Activated CD4-positive, alpha-beta T cell treated with anti-CD3 and anti-CD28 coated beads for 48 hours (primary cell): ENCODE measurements at places on chromosomes 7 and 10.

DNA sequence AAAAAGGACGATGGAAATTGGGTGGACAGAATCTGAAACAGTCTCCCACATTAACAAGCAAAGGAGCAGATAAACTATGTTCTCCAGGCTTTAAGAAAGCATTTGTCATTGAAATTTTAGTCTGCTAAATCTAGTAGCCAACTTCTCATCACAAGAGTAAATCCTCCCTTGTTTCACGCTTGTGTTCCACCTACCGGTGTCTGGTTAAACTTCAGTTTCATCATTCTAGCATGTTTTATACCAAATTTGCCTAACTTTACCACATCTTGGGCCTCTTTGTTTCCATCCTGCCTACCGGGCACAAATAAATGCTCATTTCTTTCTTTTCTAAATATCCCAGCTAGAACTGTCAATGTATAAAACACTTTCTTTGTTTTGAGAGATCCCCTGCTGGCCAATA, 5.8 kb downstream of the LIPA start:
- DNase-seq: no peak

DNA sequence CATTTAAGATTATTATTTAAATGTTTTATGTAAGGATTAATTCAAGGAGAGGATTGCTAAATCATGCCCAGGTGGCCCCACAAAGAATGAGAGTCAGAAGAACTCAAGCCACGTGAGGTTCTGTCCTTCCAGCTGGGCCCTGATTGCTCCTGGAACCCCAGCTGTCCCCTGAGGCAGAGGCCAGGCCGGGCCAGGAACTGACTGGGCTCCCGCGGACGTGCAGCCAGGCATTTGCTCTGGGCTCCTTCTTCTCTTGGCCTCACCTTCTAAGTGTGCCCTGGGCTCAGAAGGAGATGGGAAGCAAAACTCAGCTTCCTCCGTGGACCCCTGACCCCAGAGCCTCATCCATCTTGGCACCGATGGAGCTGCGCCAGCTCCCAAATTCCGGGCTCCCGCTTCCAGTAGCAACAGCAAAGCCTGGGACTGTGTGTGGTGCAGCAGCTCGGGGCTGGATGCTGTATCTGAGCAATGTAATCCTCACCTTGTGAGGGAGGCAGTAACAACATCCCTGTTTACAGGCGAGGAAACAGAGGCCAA, 250.6 kb upstream of the PPP2R2D start:
- no peak for DNase-seq

- DNase-seq: no peak
These were observed 29.6 kb upstream of the VPS41 start for GRCh38 chr7:38938589-38938988.

DNA sequence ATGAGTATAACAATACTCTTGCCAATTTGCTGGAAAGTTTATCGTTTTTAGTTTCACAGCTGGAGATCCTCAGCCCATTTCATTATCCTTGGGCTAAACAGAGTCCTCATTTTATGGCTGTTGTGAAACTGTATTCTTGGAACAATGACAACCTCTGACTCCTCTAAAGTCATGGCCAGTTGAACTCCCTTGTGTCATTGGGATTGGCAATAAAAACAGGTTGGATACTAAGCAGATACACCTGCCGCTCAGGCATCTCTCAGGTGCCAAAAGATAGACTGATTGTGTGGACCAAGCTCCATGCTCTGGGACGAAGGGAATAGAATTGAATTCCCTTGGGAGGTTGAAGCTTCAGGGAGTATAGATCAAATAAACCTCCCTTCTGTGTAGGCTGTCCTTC, 182.2 kb downstream of the WDR11 start:
- DNase-seq: no peak

GRCh38 chr7:87339373-87339897, 6.0 kb upstream of the CROT start:
- DNase-seq: no peak
